CD4-positive, alpha-beta T cell treated with Interleukin-17A for 1 hour (primary cell): ENCODE measurements at places on chromosomes 6 and 20.
A peak's percentile ranks its signal among the peaks of the same experiment; 100 is the strongest.

DNA sequence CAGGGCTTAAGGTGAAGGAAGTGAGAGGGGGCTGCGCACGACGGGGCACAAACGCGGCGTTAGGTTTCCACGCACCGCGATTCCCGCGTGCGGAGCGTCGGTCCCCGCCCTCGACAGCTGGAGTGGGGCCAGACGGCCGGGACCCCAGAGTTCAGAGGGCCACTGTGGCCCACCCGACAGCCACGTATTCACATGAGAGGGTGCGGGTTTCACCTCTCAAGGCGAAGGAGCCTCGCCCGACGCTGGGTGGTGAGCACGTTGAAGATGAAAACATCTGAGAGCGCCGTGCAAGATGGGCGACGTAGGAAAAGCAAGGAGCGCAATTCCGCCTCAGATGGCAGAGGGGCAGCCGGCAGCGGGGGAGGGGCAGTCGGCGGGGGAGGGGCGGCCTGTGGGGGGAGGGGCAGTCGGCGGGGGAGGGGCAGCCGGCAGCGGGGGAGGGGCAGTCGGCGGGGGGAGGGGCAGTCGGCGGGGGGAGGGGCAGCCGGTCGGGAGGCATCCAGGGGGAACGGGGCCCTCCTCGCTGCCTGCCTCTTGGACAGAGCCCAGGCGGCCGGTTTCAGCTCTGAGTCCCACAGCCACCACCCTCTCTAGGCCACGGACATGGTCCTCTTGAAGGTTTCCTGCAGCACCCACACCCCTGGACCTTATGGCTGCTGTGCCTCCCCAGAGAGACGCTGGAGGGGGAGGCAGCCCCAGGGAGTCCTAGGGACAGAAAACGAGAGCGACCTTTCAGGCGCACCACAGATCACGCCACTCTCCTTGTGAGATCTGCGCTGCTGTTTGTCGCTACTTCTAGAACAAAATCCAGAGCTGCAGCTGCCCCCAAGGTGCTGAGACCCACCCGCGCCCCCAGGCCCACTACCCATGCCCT lies 113.7 kb downstream of the DLL1 start:
- DNase-seq: no peak

DNA sequence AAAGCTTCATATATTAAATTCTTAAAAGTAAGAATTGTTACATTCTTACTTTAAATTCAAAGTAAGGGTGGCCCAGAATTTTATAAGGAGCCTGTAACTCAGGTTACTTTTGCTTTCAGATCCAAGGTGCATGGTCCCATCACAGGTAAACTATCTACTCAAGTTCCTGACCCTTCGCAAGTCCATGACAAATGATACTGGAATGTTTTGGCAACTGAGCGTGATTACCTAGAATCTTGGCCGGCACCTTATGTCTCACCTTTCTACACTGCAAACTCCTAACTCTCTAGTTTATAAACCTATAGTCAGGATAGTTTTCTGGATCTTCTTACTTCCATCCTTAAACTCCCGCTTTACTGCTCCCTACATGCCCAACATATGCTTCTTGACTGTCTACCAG lies 67.9 kb upstream of the HMGN3 start:
- DNase-seq: no peak

- DNase-seq: no peak
These were observed 26.4 kb upstream of the GCM1 start for GRCh38 chr6:53175027-53175426.

DNA sequence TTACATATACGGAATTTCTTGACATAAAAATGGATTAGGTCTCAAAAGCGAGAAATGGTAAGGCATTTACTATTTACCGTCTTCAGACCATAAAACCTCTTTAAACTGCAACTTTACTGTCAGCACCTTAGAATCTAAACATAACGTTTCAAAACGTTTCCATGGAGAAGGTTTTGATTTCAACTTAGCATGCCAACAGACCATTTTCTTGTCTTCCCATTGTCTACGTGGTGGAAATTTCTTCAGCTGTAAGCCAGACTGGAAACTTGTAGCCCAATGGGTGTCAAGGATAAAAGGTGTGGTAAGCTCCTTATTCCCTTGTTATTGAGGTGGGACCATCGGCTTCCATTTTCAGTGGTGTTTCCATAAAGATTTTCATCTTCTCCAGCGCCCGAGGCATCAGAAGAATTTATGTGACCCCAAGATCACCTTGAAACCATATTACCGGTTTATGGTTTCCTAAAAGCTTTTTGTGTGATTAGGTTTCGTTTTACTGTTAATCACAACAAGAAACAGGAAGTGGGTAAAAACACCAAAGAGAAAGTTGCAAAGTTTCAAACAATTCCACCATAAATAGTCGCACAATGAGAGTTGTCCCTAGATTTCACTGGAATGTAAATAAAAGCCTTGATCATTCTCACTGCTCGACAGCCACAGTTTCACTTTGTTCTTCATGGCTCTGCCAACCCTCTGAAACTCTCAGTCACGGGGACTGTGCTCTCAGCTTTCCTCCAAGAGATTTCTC lies 63.0 kb upstream of the CD2AP start:
- peak; percentile 52 for DNase-seq

DNA sequence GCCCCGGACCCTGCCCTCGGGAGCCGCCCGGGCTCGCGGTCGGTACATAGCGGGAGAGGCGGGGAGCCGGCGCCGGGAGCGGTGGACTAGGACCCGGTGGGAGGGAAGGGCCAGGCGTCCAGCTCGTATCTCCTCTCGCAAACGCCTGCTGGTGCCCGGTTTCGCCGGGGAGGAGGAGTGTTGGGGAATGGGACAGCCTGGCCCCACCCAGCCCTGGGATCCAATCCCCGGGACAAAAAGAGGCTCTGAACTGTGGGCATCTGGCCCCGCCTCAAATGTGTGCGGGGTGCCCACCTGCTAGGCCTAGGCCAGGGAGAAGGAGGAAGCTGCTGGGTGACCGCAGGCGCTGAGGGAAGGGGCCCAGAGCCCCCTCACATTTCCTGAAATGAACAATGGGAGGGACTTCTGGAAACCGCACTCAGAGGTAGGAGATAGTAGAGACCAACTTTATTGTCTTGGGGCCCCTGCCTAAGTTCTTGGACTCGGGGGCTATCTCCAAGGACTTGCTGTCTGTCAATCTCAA lies at the start of gene KCNK17:
Gene KCNK17, minus strand, starts transcription at position 147 of the 523 bp plus-strand sequence. Its CDS starts 99 bp downstream, at position 48.
- no peak for DNase-seq

- no peak for DNase-seq
These were observed 106.7 kb upstream of the IYD start for GRCh38 chr6:150261997-150262697.

- DNase-seq: no peak
These were observed 1.2 kb downstream of the SYNCRIP start for GRCh38 chr6:85641522-85641896.

DNA sequence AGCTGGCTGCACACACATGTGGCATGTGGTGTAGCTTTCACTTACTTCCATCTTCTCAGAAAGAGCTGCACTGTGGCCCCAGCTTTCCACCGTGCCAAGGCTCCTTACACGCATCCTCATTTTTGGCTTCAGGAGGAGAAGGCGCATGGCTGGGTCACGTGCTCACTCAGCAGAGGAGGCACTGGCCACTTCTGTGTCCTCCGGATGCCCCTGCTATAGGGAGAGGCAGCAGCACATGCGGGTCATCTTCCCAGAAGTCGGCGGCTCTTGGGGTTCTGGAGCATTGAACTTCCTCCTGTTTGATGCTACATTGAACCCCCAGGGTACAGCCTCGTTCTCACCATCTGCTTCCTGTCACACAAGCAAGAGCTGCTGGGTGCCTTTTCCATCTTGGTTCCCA lies 111.3 kb downstream of the FAM120B start:
- no peak for DNase-seq

- no peak for DNase-seq
These were observed 78.8 kb upstream of the CD83 start for GRCh38 chr6:14038467-14039437.

GRCh38 chr6:160085713-160086505 lies 35.7 kb upstream of the SLC22A1 start:
- no peak for DNase-seq

DNA sequence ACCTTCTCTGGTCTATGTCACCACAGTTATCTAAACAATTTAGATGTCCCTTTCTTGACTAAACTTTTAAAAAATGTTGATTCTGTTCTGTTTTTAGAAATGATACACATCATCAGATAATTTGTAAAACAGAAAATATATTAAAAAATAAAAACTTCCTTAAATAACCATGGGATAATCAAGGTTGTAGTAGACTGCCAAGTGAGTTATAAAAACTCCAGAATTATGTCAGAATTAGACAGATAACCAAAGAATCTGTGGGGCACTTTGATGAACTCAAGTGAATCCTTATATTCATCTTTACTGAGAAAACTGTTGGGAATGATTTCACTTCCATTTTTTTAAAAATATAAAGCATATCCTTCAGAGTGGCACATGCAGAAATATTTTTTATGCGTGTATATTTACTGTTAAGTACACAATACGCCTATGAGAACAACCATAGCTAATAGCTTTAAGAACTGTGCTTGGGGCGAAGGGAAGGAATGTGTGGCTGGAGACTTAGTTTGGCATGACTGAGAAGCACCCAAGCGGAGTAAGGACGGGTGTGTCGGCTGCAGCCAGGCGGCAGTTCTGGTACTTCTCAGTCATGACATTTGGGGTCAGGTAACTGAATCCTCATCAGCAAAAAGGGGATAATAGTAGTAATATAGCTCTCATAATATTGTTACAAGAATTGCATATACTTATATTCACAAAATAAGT lies 604.7 kb upstream of the CITED2 start:
- no peak for DNase-seq

DNA sequence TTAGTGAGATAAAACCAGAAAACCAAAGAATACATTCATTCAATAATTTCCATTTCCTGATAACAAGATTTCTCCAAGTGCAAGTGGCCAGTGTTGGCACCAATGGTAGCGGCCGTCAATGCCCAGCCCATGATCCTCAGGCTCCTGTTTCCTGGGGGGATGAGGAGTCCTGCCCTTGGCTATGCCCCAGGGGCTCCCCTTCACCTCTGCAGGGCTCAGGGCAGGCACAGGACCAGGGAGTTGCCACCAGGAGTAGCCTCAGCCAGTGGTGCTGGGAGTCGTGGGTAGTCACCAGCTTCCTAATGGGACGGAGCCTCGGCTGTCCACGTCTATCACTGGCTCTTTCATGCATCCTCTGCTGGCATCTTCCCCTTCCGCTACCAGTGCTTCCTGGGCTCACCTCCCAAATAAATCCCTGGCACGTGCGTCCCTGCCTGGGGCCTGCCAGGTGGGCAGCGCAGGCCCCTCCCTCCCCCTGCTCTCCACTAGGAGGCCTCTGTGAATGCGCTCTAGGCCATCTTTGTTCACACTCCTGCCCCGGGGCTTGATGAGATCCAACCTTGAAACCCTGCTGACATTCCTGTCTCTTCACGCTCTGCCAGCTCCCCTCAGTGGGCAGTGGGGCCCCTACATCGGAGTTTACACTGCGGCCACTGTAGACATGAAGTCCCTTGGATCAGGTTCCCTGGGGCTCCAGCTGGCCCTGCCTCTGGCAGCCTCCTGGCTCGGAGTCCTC lies 215.7 kb downstream of the SYNDIG1 start:
- no peak for DNase-seq

DNA sequence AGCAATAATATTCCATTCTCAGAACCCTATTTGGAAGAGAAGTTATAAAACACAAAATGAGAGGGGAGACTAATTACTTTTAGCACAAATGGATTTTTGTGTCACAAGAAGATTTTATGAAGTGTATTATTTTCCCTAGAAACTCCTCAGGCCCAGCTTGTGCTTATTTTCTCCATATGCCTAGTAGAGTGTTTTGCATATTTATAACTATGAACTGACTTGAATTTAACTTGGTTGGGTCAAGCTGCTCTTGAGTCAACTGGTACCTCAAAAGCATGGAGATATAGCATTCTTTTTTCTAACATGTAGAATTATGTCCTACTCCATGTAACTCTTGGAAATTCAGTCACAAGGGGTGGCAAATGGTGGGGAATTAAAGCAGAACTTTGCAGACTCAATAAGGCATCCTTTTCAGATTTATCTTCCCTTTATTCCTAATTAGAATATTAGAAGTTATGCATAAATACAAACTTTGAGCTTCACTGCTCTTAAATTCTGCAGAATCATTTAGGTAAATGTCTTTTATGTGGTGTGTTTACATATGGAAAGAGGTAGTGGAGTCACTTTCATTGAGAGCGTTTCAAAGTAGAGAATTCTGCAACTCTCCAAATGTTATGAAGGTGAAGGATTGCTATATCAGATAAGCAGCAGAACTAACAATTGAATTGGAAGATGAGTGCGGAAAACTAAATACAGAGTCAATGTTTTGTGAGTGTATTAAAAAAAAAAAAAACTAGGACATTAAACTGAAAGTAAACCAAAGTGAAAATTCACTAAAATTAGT lies 19.1 kb upstream of the CCN2 start:
- no peak for DNase-seq

DNA sequence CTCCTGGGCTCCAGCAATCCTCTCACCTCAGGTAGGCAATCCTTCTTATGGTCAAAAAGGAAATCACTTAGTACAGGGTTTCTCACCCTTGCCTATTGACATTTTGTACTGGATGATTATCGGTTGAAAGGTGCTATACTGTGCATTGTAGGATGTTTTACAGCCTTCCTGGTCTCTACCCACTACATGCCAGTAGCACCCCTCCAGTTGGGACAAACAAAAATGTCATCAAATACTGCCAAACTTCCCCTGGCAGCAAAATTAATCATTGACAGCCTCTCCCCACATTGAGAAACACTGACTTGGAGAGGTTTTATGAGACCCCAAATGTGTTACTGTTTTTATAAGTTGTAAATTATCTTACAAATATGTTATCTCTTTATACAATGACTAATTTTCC lies 368.1 kb downstream of the PKHD1 start:
- DNase-seq: no peak

DNA sequence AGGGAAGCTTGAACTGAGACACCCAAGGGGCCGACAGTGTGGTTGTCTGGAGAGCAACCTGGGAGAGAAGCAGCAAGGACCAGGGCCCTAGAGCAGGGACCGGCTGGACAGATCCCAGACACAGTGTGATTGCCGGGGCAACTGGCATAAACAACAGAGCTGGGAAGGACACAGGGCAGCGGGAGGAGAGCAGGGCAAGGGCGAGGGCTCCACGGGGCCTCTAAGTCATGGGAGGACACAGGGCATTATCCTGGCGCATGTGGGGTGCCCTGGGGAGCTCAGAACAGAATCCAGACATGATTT lies 31.1 kb upstream of the CCR6 start:
- no peak for DNase-seq

GRCh38 chr20:63534831-63535651 lies 2.1 kb downstream of the PTK6 start:
- DNase-seq: no peak

- no peak for DNase-seq
These were observed 12.4 kb upstream of the KCNQ2 start for GRCh38 chr20:63484651-63485403.

DNA sequence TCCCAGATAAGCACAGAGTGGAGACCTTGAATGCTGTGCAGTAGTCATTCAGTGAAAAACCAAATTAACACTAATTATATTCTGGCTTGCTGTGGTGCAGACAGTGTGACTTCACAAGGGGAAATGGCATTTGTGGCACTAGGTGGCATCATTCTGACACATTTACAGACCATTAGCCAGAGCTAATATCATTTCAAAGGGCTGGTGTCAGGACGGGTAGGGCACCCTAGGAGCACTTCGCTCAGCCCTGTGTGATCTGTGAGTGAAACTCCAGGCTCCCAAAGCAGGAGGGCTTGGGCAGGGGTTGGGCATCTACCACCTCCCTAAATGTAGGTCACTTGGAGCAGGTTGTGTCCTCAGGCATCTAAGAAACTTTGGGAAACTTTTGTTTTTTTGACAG lies 555.8 kb downstream of the PKHD1 start:
- no peak for DNase-seq
